ENCODE measurements at places on chromosomes 1 and 21.
A peak's percentile ranks its signal among the peaks of the same experiment; 100 is the strongest.

DNA sequence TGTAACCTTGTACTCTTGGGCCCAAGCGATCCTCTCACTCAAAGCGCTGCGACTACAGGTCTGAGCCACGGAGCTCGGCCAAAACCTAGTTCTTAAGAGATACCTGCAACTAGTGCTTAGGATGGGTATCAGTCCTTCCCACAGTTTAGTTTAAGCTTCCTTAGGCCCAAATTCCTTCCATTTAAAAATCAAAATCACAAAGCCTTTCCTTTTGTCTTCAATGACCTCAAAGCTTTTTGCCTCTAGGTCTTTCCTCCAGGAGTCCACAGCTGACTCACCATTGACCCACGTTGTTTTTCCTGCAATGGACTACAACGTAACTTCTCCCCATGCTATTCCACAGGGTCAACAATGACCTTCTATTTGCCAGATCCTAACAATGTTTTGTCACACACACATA lies 64.0 kb downstream of the APP start:
- no peak for DNase-seq

- DNase-seq = no peak
Observed at GRCh38 chr1:85343612-85344255, 67.3 kb upstream of the BCL10 start.

- DNase-seq = no peak
Observed at GRCh38 chr21:35035581-35035980, 13.5 kb downstream of the RUNX1 start.

DNA sequence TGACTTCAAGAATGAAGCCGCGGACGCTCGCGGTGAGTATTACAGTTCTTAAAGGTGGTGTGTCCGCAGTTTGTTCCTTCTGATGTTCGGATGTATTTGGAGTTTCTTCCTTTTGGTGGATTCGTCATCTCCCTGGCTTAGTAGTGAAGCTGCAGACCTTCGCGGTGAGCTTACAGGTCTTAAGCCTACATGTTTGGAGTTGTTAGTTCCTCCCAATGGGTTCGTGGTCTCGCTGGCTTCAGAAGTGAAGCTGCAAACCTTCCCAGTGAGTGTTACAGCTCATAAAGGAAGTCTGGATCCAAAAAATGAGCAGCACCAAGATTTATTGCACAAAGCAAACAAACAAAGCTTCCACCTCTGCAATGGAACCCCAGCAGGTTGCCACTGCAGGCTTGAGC lies 14.7 kb downstream of the LDLRAD1 start:
- no peak for DNase-seq

GRCh38 chr21:38361324-38361723 lies 104.5 kb downstream of the KCNJ15 start:
- DNase-seq = no peak

- no peak for DNase-seq
Observed at GRCh38 chr1:230515451-230516145, 89.5 kb upstream of the PGBD5 start.

DNA sequence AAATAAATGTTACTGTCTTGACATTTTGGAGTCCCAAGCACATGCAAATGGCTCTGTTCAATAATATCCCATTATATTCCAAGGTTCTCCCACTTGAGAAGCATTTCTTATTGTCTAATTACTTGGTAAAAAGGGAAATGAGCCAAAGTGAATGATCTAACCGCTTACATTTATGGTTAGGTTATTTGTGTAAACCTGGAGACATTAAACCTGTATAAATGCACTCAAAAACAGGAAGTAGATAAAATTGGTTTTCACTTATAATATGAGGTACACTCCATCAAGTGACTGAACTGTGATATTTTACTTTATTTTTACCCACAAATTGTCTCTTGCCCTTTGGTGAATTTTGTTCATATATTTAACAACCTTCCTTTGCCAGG lies 26.8 kb downstream of the KIF1B start:
- DNase-seq = no peak

DNA sequence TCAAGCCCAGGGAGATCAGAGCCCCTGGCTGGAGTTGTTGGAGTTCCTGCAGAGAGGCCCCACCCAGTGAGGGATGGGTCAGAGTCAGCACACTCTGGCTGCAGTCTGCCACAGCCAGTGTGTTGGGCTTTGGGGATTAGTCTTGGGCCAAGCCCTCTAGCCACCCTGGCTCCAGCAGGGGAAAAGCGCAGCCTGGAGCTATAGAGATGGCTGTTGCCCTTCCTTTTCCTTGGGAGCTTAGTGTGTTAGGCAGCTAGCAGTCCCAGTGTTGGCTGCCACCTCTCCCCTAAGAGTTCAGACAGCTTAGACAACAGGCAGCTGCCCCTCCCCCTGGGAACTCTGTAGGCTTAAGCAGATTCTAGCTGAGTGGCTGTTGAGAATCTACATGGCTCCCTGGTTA lies 45.1 kb downstream of the DPT start:
- DNase-seq = no peak

DNA sequence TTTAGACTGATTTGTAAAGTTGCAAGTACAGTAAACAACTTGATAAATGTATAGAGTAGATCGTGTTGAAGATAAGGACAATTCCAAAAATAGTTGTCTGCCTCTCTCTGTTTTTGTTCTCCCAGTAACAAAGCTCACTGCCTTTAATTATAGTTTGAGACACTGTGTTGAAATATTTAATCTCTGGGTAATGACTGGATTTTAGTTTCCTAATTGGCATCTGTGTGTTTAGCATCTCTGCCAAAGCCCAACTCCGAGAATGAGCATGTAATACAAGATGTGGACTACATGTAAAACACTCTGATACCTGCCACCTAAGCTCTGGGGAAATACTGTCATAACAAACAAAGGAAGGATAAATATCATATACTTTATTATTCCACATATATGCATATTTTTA lies 27.7 kb upstream of the SDE2 start:
- DNase-seq = no peak

GRCh38 chr1:116553386-116554115 lies 17.3 kb downstream of the CD58 start:
- DNase-seq = no peak

DNA sequence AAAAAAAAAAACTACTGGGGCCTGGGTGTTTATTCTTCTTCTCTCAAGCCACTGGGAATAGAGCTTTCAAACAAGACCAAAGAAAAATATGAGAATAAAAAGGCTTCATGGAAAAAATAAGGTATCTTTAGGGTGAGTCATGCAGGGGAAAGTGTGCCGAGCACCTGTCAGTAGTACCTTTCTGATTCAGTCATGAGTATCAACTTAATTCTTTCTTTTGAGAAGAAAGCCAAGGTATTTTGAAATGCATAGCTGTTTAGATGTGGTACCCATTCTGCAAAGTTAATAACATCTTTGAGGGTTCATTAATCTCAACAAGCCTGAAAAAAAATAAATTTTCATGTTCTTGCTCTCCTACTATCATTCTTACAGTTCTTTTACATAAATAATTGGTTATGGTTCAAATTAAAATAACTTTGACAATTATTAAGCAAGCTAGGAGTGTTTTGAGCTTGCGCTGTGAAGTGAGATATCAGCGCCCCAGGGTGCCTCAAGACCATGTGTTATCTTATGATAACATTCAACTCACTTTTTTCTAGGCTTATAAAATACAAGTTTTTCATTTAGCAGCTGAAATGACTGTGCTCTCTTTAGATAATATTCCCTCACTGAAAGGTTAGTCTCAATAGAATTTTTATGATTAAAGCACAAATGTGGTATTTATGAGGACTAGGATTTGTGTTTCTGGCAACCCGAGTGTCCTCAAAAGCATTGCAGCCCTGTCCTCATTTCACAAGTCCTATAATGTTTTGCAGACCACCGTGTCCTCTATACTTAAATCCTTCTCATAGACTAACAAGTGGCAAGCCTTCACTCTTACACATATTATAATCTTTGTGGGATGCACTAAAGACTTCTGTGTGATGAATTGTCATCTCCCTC lies 138.6 kb downstream of the SLC44A5 start:
- no peak for DNase-seq

DNA sequence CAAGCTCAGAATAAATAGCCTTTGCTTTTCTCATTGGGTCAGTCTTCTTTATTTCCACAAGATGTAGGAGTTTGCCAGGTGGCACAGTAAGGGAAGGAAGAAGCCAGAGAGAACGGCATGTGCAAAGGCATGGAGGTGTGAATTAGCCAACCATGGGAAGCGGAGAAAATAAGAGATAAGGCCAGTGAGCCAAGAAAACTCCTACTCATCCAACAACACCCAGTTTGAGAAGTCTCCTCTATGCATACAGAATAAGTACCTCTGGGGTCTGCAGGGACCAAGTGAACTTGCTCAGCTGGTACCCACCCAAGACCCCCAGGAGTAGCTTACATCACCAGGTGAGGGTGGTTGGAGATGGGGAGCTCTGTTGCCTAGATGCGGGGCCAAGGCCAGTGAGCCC lies 66.7 kb downstream of the TAS1R2 start:
- no peak for DNase-seq

DNA sequence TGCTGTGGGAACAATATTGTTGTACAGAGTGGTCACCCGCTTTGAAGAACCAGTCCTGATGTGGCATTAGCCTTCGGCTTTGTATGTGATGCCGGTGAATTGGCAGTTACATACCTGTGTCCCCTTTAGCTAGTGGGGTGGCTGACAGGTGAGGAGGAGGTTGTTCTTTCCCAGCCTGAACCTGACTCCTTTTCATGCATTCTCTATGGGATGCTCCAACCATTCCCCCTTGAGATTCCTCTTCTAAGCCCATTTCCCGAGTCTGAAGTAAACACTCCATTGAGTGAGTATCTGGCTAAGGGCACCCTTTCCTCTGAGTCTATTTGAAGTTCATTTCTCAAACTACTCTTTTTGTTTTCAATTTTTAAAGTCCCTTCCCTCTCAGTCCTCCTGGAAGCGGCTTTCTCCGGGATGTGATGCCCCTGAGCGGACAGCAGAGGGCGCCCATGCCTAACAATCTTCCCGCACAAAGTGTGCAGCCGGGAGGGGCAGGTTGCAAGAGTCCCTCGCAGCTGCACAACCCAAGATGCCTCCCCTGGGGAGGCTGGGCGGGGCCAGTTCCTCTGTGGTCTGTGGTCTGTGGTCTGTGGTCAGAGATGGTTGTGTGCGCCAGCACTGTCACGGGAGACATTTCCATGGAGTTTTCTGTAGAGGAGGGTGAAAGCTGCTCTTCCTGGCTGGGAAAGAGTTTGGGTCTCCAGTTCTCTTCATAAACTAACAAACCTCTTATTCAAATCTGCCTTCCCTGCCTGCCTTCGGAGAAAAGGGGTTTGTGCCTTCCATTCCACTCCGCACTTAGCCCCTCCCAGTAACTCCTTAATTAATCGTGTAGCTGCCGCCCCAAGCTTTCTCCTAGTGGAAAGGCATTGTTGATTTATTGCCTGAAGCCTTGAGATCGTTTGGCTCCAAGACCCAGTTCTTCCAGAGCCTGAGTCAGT lies 36.4 kb upstream of the LMX1A start:
- peak; percentile 78 for DNase-seq

- DNase-seq = no peak
Observed at GRCh38 chr21:45408801-45409261, 3.9 kb downstream of the COL18A1 start.

- DNase-seq = no peak
Observed at GRCh38 chr1:158771950-158772866, at the start of gene OR6N1. Gene OR6N1, minus strand, starts transcription at chr1:158772195. Its CDS starts 5,513 bp downstream, at chr1:158766682.

DNA sequence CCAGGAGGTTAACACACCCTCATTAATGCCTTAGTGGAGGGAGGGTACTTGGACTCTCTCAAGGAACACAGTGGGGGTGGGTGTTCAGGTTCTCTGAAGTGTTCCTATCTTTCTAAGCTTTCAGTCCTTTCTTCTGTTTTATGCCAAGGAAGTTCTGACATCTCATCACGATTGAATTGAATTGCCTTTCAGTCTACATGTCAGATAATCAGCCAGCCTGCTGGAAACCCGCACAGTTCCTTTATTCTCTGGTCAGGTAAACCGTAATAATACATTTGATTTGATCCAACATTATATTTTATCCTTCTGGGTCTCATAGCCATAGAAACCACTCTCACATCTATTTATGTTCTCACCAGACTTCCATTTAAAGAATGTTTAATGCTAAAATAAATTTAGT lies 339.0 kb downstream of the RWDD3 start:
- DNase-seq = no peak

- DNase-seq = no peak
Observed at GRCh38 chr1:22428672-22429071, 23.0 kb upstream of the ZBTB40 start.

- no peak for DNase-seq
Observed at GRCh38 chr1:201361652-201362504, 15.6 kb downstream of the TNNT2 start.

GRCh38 chr1:151535326-151536271 lies 4.5 kb upstream of the TUFT1 start:
- no peak for DNase-seq

- DNase-seq = no peak
Observed at GRCh38 chr1:241495741-241496140, 23.8 kb downstream of the FH start.

GRCh38 chr1:89844860-89845259 lies 24.0 kb downstream of the LRRC8D start:
- no peak for DNase-seq

DNA sequence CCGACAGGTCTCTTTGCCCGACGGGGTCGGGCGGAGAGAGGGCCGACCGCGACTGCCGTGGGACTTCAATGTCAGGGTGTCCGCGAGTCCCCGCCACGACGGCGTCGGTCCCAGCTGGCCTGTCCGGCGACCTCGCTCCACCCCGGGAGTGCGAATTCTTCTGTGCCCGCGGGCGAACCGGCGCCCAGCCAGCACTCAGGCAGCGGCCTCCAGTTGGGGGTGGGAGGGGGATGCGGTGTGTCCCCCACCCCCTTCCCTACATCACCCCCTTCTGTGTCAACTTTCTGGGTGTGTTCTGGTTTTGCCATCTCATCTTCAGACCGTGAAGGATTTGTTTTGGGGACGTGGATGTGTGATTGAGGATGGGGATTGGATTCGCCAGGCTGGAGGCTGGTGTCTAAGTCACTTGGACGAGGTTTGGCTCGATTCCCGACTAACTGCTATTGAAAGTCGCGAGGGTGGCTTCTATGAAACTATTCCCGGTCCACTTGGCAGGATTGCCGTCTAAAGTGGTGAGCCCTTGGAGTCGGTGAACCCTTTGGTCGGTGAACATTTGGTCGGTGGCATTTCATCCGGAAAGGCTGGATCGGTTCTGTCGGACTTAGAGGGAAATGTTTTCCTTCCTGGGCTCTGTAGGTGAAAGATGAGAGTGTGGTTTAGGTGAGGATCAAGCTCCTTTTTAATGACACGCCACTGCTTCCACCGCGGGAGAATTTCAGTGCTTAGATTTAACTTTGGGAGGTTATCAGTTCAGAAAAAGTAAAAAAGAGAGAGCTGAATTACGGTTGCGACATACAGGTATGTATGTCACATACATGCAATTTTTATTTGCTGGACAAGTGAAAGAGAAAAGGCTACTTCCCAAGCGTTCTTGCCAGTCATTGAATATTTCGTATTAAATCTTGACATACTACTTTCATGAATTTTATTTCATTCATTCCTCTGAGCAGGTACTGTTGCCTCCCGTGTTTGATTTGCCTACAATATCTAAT lies 771 bp downstream of the ABCD3 start:
- no peak for DNase-seq
